DMS 273 treated with DMSO at 0.1 percent for 48 hours (cell line): ENCODE measurements at places on chromosomes 16 and 17.
A peak's percentile ranks its signal among the peaks of the same experiment; 100 is the strongest.

DNA sequence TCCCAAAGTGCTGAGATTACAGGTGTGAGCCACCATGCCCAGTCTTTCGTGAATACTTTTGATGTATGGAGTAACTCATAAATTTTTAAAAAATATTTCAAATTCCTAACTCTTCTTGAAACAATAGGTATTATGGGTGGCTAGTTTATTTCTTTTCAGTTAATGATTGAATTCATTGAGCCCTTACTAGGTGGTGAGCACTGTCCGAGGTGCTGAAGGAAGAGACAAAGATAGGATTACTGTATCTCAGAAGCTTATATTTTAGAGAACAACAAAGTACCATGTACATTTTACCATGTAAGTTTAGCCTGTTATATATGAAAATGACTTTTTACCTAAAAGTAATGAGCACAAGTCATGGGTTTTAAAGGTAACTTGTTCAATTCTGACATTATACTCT is 418.3 kb downstream of the NPIPA7 start:
- no peak for DNase-seq

- no peak for DNase-seq
Measured at GRCh38 chr17:56908001-56908542, 5.8 kb downstream of the TRIM25 start.

- DNase-seq, result no peak
Measured at GRCh38 chr17:2894782-2895181, 98.5 kb downstream of the RAP1GAP2 start.

- DNase-seq, result no peak
Measured at GRCh38 chr17:77329741-77330531, 189.2 kb downstream of the SEC14L1 start.

DNA sequence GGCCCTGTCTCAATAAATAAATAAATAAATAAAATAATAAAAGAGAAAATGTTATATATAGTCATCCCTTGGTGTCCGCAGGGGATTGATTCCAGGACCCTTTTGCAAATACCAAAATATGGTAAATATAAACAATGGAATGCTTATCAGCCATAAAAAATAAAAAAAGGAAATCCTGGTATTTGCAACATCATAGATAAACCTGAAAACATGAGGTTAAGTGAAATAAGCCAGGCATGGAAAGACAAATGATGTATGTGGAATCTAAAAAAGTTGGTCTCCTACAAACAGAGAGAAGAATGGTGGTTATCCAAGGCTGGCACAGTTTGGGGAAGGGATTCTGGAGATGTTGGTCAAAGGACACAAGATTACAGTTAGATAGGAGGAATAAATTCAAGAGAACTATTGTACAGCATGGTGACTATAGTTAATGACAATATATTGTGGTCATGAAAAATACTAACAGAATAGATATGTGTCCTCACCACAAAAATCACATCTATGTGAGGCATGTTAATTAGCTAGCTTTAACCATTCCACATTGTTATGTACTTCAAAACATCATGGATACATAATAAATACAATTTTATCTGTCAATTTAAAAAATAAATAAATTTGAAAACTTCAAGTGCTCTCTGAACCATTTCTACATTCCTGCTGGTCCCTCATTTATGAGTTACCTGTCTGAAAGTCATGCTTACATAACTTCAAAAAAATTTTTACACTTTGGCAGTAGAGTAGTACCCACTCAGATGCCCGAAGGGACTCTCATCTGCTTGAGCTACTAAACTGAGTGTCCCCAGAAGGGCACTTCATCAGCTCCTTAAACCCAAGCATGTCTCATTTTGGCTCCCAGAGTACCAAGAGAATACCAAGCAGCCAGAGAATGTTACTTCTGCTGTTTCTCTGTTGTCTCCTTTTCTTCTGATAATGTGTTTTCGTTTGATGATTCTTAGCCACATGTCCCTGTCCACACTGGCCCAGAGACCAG is 26.6 kb downstream of the N4BP1 start:
- no peak for DNase-seq

GRCh38 chr17:66711401-66711800 is 123.5 kb upstream of the CACNG5 start:
- DNase-seq, result no peak

GRCh38 chr16:89556750-89557689 is 3.5 kb upstream of the RPL13 start:
- peak; percentile 50 for DNase-seq
